NCI-H146 (cell line): ENCODE measurements at places on chromosomes 5 and 9.

DNA sequence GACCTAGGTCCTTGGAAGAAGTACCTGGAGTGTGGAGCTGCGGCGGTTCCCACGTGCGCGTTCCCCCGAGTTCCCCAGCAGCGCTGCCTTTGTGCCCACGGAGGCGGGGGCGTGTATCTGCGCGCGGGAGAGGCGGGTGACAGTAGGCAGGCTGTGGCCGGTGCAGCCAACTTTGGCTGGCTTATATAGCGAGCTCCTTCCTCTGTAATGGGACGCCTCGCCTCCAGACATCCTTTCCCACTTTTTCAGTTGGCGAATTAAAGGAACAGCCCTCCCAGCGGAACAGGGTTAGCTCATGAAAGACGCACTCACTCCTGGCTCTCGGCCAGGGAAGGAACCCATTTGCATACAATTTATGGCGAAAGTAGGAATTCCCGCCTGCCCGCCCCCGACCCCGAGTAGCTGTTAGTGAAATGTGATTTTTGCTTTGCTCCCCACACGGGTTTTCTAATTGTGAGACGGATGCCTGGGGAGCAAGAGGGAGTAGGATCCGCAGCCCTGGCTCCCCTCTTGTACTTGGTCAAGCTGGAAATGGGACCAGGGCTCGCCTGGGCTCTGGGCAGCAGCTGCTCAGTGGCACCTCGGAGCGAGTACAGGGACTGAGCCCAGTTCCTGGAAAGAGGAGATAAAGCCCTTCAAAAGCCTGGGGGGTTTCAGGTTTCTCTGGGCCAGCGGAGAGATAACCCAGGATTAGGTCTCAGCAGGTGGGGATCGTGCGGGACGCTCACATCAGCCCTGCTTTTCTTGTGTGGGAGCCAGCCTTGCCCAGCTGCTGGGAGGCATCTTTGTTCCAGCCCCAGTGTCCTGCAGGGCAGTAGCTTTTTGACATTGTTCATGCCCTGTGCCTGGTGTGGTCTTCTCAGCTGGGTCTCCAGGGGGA is at the start of gene TNC:
TSS of gene TNC (minus strand) at position 159 of the 880 bp plus-strand sequence. CDS start 27,139 bp downstream, outside the sequence.
- DNase-seq = peak; percentile 70

DNA sequence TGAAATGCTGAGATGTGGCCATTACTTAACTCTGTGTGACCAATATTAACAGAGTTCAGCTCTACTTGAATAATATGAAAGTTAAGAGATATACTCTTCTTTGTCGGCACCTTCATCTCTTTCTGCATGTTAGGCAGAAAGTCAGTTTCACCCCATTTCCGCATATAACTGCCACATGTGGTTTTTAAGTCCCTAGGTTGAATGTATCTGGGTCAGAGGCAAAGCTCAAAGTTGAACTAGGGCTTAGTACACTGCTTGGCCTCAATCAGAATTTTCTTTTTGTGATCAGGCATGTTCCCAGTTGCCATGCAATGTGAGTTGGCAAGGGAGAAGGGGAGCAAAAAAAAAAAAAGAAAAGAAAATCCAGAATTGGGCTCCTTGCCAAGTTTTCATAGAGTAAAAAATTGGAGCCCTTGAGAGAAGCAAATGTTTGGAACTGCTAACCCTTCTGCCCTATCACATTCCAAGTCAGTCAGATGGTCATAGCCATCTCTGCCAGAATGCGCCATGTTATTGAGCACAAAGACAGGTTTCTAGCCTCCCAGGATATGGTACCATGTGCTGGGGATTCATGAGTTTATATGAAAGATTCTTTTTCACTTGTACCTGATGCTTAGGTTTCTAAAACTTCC is 251.2 kb upstream of the RORB start:
- DNase-seq = no peak

- DNase-seq = no peak
Measured at GRCh38 chr9:70613024-70613768, 198.7 kb upstream of the KLF9 start.

GRCh38 chr5:72063219-72063819 is 44.0 kb upstream of the MAP1B start:
- DNase-seq = no peak

GRCh38 chr5:137954131-137954879 is 65.0 kb downstream of the PKD2L2 start:
- no peak for DNase-seq

GRCh38 chr5:144210655-144211054 is 40.0 kb downstream of the KCTD16 start:
- no peak for DNase-seq
